ENCODE measurements at places on chromosomes 16 and 17.

- DNase-seq: no peak
Measured at GRCh38 chr17:83005639-83006038, 73.8 kb upstream of the METRNL start.

DNA sequence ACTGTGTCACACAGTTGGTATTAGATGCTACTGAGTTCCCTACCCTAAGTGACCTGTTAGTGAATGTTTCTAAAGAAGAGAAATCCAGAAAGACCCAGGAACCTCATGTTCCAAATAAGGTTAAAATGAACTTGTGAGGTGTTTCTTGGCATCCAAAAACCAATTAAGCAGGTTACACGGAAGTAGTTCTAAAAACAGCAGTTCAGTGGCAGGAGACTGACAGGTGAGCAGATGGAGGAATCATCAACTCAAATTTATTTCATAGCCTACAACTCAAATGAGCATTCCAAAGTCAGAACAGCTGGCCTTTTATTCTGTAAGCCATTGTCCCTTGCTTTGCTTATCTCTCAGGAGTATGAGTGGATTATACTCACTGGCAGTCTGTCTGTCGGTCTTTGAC lies 188.3 kb downstream of the IRX3 start:
- no peak for DNase-seq

DNA sequence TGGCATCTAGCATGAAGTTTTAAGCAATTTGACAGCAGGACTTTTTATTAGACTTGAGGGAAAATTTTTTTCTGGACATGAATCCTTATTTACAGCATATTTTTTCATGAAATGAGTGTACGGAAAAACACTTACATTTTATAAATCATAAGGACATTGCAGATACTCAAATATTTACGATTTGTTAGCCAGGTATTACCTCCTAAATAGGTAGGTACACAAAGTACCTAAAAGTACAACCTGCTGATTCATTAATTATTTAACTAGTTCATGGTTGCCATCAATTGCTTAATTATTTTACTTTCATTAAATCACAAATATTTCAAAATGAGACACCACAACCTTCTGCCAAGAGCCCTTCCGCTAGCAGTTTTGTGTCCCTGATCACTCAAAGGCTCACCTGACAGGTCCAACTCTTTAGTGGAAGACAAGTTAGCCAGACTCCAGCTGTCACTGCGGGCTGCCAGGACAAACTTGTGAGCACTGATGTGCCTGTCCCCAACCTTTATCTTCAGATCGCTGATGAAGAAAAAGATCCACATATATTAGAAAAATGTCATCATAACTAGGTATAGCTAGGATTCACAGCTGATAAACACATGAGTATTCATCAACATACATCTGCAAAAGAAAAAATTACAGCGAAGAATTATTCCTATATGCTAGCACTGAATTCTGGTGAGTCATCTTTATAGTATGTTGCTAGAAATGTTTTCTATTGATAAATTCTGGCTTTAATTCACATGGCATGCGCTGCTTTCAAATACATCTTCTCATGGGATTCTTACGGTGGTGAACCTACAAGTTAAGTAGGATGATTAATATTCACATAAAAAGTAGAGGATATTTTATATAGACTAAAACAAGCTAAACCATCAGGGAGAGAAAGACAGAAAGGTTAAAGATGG lies 28.2 kb downstream of the ANKFY1 start:
- DNase-seq: no peak

- no peak for DNase-seq
Measured at GRCh38 chr16:55871411-55872038, 3.6 kb downstream of the CES5A start.

DNA sequence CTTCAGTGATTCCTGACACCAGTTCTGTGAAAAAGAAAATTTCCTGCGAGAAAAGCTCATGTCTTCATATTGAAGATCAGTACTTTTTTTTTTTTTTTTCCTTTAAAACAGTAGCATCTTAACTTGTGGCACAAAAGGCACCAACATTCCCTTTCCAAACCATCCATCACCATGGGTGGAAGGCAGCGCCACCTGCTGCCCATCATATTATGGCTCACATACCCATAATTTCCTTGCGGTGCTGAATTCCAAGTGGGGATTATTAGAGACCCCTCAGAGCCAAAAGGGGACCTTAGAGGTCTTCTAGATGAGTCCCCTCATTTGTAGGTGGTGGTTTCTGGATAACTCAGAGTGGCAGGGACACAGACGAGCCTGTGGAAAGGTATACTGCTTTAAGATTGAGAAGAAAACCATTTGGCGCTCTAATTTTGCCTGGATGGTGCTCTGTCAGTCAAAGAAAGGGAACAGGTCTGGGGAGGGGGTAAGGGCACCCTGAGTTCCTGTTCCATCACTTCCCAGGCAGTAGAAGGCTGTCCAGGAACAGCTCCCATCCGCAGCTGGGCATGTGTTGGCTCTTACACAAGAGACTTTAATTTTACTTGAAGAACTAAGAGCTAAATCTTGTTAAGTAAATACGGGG lies 7.9 kb upstream of the SOST start:
- DNase-seq: no peak

- DNase-seq: no peak
Measured at GRCh38 chr16:68238029-68238345, 2.1 kb upstream of the ESRP2 start.

- peak; percentile 67 for DNase-seq
Measured at GRCh38 chr16:1770328-1771187, 785 bp downstream of the NME3 start.

DNA sequence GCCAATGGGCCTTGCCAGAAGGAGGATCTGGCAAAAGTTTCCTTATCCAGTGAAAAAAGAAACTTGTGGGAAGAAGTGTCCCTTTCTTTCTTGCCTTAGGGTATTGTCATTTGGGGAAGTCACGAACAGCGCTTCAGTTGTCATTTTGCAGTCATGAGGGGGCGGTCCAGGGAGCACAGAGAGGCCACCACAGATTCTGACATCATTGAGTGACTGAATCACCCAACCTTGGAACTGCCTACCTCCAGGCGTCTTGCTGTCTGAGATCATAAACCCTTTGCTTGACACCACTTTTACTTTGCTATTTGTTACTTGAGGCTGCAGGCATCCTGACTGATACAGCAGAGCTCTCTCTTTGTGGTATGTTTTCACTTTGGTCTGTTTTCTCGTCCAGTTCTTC lies 3.1 kb upstream of the WSCD1 start:
- no peak for DNase-seq

GRCh38 chr17:73564843-73565242 lies 79.4 kb downstream of the SDK2 start:
- DNase-seq: no peak

GRCh38 chr16:85348911-85349334 lies 236.7 kb upstream of the CIBAR2 start:
- no peak for DNase-seq

- no peak for DNase-seq
Measured at GRCh38 chr16:58684001-58684353, 593 bp downstream of the SLC38A7 start.

DNA sequence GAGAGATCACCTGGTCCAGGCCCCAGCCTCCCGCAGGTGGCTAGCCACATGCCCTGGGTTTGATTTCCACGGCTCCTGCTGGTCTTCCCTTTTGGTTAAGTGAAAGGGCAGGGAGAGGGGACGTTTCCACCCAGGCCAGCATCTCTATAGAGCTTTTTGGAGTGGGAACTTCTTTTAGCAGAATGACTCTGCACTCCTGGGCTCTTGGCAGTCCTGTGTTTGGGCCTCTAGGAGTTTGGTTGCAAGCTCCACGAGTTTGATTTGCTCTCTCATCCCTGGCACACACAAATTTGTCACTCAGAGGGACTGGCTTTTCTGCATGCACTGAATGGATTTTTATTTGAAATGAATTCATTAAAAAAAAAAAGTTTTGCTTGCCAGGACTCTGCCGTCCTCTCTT lies 32.8 kb downstream of the MSI2 start:
- no peak for DNase-seq

GRCh38 chr16:897701-898100 lies 73.1 kb downstream of the LMF1 start:
- DNase-seq: no peak

DNA sequence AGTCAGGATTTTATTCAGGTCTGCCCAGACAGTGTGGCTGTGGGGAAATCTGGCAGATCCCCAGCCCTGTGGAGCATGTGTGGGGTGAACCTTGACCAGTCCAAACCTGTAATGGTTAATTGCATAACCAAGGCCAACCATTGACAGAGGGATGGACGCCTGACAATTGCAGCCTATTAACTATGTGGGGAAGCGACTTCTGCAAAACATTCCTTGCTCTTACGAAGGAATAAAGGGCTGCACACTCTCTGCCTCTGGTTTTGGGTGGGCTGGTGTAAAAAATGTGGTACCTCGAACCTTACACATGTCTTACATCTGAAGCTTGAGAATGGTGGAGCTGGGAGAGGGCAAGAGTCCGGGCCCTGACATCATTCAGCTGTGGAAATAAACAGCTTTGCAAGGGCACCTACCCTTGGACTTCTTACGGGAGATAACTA lies 35.8 kb downstream of the MAF start:
- DNase-seq: no peak

GRCh38 chr16:82876951-82877350 lies 250.2 kb downstream of the CDH13 start:
- DNase-seq: no peak

- no peak for DNase-seq
Measured at GRCh38 chr17:41692722-41693521, 4.2 kb downstream of the EIF1 start.

- no peak for DNase-seq
Measured at GRCh38 chr16:49859125-49859811, 3.4 kb upstream of the ZNF423 start.

DNA sequence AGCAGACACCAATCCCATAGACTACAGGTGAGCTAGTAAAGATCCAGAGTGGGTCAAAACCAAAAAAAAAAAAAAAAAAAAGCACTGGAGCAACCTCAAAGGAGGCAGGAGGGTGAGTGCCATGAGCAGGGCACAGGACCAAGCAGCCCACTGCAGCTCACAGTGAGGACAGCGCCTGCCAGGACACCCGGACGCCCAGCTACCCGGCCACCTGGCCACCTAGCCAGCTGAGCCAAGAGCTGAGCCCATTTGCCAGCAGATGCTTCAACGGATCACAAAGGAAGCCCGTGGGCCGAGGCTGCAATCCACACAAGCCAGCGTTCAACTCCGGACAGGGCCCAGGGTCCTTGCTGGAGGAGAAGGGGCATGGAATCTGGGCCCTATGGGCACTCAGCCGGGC lies 15.1 kb downstream of the AXIN1 start:
- no peak for DNase-seq

DNA sequence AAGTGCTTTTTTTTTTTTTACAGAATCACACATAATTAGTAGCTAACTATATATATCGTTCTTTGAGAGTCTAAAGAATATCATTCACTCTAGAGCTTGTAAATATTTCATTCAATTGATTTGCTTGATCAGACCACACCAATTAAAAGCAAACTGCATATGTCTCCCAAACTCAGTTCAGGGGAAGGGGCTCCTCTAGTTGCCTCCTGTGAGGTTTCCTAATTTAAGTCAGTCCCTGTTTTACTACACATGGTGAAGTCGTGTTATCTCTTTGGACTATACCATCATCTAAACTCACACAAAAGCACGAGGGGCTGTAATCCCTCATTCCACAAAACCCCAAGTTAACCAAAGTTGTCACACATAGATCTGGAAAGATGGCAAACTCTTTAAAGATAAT lies 11.7 kb downstream of the NACA2 start:
- DNase-seq: no peak

- no peak for DNase-seq
Measured at GRCh38 chr17:17416400-17417360, 60.1 kb upstream of the MED9 start.

DNA sequence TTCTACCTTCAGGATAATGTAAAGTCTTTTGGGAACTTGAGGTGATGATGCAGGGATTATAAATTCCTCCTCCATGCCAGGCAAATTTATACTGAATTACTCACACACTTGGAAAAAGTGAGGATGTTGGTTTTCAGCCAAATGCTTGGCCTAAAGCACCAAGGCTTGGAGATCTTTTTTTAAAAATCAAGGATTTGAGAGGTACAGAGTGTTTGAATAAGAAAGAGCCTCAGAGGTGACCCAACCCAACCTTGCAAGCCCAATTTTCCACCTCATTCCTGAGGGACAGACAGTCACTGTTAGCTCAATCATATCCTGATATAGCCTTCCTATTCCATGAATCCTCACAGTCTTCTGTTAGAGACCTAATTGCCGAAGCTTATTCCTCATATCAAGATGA lies 14.0 kb downstream of the GRIN2A start:
- DNase-seq: no peak

DNA sequence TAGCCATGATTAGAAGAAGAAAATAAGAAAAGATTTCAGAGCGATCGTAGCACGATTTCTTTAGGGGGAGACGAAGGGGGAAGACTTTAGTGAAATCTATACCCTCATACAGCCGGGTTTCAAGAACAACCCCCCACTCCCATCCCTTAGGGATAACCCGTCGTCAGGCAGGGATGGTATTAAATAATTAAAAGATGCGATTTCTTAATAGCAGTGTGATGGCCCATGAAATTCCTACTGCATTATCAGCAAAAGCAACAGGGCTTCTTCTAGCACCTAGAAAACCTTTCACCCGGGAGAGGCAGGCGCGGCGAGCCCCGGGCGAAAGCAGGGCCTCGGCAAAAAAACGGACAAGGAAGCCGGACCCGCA lies 1.4 kb downstream of the CDH11 start:
- no peak for DNase-seq

GRCh38 chr17:44555099-44555498 lies 2.2 kb upstream of the FZD2 start:
- no peak for DNase-seq

- DNase-seq: no peak
Measured at GRCh38 chr17:21376759-21377690, 868 bp downstream of the KCNJ12 start.

DNA sequence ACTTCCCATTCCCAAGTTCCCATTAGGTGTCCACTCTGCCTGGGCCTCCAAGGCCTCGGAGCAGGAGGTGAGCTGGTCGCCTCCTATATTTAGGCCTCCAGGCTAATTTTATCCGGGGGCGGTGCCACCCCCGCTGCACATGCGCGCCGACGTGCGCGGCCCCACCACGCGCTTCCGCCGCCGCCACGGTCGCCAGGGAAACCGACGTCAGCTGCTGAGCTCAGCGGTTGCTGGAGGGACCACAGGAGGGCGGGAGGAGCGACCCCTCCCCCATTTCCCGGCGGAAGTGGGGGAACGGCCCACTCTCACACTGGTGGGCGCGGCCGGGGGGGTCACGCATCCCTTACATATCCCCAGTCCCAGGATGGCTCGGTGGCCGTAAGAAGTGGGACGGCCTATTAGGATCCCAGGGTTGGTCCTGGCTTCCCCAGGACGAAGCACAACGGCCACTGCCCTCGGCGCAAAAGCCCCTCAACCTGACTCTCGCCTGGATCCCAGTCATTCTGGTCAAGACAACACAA lies 1.0 kb downstream of the PER1 start:
- DNase-seq: peak; percentile 92

DNA sequence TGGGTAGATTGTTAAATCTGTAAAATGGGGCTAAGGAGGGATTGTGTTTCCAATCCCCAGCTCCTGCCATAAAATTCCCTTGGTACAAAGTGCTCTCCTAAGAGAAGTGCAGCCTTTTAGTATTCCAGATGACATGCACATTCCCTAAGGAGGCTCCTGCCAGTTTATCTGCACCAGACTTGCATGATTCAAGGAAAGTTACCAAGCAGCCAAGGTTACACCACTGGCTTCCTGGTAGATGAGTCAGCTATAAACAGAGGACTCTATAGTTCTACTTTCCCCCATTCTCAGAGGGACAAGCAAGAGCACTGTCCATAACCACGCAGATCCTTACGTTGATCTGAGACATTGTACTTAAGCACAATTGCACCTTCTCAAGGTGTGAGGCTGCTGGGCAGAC lies 1.9 kb downstream of the CALB2 start:
- no peak for DNase-seq

Data from GM06990 (cell line).